Iris pigment epithelial cell (primary cell): ENCODE measurements at places on chromosomes 3 and 15.

GRCh38 chr3:179898024-179898423 is 138.7 kb downstream of the PEX5L start:
- DNase-seq: peak; percentile 70

DNA sequence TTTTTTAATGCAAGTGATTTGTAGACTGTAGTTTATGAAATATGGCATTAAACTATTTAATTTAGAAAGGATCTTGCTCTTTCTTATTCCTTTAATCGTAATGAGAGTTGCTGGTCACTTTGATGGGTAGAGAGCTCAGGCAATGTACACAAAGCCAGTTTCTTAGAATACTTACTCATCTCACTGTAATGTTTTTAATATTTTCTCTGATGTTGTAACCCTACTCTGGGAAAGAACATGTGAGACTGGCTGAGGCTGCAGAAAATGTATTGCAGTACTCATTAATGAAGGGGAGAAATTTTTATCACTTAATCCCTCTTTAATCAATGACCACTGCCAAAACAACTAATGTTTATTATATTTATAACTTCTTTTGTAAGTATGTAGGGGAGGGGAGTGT is 479.4 kb upstream of the KCNMB2 start:
- DNase-seq: peak; percentile 31

GRCh38 chr3:59306436-59306835 is 256.6 kb upstream of the CFAP20DC start:
- DNase-seq: no peak

GRCh38 chr3:52670621-52671521 is 14.8 kb downstream of the PBRM1 start:
- peak; percentile 100 for DNase-seq

GRCh38 chr3:188876370-188876769 is 295.4 kb upstream of the TPRG1 start:
- DNase-seq: no peak

GRCh38 chr15:31472636-31473384 is 146.2 kb downstream of the KLF13 start:
- peak; percentile 68 for DNase-seq

- no peak for DNase-seq
These were observed 113.2 kb downstream of the RFTN1 start for GRCh38 chr3:16400106-16400931.

- DNase-seq: no peak
These were observed 16.6 kb downstream of the ZIC4 start for GRCh38 chr3:147389717-147390116.

DNA sequence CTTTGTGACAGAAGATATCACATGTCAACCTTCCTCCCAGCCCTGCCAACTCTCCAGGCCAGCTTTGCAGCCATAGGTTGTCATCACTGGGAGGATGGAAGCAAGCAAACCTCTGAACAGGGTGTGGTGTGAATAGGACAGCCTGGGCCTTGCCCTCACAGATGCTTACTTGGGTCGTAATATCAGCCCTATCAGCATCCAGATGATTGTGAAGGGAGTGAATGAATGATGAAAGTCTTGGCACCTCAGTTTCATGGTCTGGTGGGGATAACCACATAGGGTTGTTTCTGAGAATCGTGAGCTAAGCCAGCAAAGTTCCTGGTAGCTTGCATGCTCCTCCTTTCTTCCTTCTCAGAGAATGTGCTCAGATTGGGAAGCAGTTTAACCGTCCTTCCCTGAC is 55.1 kb upstream of the POLR2M start:
- DNase-seq: no peak

- peak; percentile 20 for DNase-seq
These were observed 66.7 kb upstream of the STT3B start for GRCh38 chr3:31465999-31466398.

- DNase-seq: no peak
These were observed 65.6 kb downstream of the SLC6A6 start for GRCh38 chr3:14467814-14468620.

DNA sequence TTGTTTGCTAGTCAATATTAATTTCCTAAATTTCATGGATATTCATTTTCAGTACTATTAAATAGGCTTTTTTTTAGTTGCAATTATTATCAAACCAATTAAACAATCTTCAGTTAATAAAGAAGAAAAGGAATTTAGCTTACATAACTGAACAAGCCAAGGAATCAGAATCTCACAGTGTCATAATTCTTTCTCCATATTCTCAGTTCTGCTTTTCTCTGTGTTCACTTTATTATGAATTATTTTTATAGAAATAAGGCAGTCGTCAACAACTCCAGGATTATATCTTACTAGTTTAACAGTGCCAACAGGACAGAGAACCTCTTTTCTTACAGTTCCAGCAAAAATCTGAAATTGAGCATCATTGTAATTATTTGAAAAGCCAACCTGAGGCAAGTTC is 221.7 kb downstream of the CGGBP1 start:
- DNase-seq: no peak

DNA sequence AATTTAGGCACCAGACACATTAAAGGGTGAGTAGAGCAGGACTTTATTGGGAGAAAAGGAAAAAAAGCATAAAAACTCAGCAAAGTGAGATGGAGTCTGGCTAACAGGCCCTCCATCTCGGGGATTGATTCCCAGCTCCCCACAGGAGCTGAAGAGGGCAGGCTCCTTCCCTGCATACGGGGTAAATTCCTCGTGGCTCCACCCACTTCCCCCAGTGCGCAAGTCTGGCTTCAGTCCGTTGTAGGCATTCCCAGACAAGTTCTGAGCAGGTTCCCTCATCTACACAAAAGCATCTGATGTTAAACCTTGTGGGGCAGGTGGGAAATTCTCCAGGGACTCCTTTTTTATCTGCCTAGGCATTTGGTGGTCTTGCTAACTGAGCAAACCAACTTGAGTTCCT is 722.6 kb downstream of the ZNF385D start:
- no peak for DNase-seq

DNA sequence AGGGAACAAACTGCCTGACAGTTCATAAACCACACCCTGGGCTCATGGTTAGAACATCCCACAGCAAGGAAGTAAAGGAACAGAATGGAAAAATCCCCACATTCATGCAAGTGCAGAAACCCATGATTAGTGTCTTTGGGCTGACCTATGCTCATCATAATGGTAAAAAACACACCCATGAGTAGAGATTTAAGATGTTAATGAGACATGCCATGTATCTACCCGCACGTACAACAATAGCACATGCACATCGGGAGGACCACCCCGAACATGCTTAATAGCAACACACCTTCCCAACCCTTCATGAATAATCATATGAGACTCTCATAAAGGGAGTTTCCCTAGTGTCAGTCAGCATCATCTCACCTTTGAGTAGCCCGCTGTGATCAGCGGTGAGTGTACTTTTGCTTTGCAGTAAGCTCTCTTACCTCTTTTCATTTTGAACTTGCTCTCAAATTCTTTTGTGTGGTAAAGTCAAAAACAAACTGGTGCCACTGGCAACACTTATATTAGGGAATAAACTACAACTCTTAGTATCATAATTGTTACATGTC is 23.2 kb downstream of the ZBED2 start:
- no peak for DNase-seq
